NCI-H187 (cell line): ENCODE measurements at places on chromosomes 6 and 20.

DNA sequence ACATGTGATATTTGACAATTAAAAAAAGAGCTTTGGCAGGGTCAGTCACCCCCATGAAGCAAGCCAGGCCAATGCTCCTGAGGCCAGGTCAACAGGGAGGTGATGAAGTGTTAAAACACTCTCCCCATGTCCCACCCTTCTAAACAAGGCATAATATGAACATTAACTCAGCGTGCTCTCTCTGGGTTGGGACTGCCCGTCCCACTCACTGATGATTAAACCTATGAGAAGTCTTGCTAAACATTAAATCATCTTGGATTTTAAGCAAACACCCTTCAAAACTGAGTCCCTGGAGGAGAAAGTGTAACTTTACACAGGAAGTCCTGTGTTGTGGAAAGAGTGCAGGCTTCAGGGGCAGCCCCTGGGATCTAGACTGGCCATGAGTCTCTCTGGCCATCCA is 558.5 kb downstream of the CD83 start:
- DNase-seq: no peak

- DNase-seq: no peak
These were observed 280.2 kb upstream of the FOXQ1 start for GRCh38 chr6:1031720-1032119.

DNA sequence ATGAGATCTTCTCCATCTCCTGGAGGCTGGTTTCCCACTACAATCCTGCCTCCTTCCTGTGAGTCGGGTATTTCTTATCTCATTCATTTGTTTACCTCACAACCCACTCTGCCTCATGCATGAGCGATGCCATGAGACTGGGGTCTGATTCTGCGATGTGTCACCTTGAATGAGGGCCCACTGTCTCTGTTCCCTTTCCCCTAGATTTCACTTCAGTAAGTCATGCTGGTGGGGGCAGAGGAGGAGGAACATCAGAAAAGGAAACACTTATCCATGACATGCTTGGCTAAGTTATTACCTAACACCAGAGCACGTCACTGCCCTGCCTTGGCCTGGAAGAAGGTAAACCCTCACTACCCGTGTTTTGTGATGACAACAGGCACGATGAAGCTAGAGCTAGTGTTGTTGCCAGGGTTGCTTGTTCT is 337.4 kb upstream of the PRDM1 start:
- DNase-seq: no peak

DNA sequence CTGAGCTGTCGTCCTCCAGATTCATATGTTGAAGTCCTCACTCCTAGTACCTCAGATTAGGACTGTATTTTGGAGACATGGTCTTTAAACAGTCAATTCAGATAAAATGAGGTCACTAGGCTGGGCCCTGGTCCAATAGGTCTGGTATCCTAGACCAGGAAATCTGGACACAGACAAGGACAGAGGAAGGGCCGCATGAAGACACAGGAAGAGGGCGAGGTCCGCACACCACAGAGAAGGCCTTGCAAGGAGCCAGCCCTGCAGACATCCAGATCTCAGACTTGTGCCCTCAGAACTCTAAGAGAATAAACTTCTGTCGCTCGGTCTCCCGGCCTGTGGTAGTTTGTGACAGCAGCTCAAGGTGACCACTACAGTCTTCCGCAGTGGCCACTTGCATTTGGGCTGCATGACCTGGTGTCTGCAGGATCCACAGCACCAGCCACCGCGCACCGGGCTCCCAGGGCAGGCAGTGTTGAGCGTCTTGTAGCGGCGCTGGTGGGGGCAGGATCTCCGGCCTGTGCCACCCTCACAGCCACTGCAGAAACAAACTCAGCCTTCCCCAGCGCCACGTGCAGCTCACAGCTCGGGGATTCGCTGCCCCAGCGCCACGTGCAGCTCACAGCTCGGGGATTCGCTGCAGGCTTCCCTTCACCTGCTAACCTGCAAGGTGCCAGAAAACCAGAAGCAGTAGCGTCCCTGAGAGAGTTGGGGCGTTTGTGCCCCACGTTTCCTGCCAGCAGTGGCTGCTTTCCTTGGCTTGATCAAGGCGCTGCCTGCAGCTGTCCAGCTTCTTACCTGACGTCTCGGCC is 6.0 kb upstream of the RBM38 start:
- no peak for DNase-seq

DNA sequence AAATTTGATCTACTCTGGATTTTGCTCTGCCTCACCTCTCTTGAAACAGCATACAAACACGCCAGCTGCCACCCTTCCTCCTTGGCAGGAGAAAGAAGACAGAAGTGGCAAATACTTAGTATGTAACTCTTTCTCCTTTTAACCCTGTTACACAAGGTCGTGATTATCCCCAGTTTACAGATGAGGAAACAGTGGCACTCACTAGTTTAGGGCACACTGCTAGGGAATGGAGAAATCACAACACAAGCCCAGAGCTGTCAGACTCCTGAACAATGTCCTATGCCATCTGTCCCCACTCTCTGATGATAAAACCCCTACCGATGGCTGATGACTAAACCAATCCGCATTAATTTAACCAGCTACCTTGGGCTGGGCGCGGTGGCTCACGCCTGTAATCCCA is 79.7 kb downstream of the FGD2 start:
- no peak for DNase-seq

- DNase-seq: no peak
These were observed 1.7 kb downstream of the SOD2 start for GRCh38 chr6:159691133-159691962.

GRCh38 chr6:155883334-155883731 is 427.7 kb upstream of the NOX3 start:
- DNase-seq: no peak

DNA sequence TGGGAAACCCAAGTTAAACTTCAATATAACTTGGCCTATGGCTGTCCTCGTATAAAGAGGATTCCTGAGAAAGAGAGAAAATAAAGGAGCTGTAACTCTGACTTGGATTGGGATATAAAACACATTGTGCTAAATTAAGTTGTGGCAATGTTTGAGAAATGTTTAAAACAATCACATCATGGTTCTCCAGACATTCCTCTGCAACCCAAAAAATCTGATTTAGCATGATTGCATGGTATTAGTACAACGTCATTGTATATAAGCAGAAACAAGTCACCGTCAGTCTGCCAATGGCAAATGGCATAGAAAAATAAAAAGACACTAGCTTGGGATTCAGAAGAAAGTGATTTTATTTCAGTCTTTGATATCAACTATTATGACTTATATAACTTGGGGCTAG is 140.2 kb upstream of the FAM83B start:
- no peak for DNase-seq

DNA sequence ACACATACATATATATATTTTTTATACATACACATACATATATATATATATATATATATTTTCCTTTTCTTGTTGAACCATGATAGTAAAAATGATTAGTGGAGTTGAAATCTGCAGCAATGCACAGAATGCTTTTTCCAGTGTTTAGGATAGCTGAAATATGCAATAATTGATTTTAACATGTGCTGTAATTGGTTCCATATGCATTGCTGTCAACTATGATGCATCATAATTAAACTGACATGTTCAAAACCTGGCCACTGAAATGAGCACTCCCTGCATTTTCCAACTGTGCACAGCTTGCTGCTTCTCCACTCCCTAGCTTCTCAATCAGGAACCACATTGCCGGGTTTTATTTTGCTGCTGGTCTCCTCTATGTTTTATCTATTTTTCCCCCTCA is 358.3 kb downstream of the PAX1 start:
- DNase-seq: no peak

GRCh38 chr6:38452816-38453660 is 186.7 kb downstream of the BTBD9 start:
- no peak for DNase-seq

DNA sequence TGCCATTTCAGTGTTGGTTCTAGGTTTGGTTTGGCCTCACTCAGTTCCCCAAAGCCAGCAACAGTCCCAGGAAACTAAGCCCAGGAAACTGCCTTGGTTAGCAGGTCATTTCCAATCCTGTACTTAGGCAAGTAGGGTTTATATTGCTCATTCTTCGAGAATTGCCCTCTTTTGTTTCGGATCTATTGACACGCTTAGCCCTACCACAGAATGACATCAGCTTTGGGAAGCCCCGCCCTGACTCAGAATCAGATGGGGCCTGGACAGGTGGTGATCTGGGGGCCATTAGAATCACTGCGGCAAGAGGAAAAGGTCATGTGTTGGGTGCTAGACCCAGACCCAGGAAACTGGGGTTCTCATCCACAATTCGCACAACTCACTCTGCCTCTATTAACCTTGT is 578.2 kb downstream of the QKI start:
- DNase-seq: no peak

DNA sequence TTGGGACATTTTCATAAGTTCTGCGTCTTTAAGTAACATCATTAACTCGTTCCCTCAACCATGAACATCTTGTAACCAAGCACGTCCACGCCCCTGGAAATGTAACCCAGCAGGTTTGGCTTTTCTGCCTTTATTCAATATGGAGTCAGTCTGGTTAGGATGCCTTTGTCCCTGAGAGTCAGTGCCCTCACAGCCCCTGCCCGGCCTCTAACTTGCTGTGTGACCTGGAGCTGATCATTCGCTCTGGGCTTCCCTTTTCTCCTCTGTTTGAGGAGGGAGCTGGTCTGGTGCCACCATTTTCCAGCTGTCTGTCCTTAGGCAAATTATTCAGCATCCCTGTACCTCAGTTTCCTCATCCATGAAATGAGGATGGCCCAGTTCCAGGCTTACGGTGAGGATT is 26.5 kb upstream of the ANGPT4 start:
- DNase-seq: no peak

DNA sequence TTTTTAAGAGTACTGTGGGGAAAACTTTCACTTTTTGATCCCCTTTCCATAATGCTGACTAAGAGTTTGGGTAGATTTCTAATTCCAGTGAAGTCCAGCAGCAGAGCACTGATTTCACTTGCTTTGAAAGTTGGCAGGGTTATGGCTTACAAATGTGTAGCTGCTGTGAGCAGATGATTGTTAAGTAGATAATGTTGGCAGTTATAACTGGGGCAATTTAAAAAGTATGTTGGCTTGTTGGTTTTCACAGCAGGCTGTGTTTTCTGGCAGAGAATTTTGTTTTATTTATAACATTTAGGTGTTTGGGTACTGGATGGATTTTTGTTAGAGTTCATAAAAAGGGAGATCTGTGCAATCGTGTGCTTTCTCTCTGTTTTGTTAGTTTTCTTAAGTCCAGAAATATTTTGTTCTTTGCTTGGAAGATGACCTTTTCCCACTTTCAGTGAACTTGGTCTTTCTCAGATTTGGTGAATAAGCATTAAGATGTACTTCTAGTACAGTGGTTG is 31.4 kb downstream of the AFDN start:
- DNase-seq: no peak

GRCh38 chr20:36506253-36506652 is 35.1 kb upstream of the MYL9 start:
- DNase-seq: no peak

DNA sequence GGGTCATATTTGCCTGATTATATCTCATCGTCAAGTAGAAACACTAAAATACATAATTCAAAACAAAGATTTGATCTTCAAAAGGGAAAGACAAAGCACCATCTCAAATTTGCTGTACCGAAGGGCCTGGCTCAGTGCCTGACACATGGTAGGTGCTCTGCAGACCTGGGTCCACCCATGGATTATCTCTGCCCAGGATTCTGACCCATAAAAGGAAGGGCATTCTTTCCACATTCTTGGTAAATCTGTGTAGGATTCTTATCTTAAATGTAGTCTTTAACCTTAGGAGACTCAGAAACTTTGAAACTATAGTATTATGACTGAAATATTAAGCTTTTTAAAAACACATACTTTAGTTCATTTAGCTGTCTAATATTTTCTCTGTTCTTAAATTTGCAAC is 274.1 kb upstream of the FLRT3 start:
- no peak for DNase-seq

- DNase-seq: no peak
These were observed 228.5 kb downstream of the TAF4 start for GRCh38 chr20:61837200-61837599.

DNA sequence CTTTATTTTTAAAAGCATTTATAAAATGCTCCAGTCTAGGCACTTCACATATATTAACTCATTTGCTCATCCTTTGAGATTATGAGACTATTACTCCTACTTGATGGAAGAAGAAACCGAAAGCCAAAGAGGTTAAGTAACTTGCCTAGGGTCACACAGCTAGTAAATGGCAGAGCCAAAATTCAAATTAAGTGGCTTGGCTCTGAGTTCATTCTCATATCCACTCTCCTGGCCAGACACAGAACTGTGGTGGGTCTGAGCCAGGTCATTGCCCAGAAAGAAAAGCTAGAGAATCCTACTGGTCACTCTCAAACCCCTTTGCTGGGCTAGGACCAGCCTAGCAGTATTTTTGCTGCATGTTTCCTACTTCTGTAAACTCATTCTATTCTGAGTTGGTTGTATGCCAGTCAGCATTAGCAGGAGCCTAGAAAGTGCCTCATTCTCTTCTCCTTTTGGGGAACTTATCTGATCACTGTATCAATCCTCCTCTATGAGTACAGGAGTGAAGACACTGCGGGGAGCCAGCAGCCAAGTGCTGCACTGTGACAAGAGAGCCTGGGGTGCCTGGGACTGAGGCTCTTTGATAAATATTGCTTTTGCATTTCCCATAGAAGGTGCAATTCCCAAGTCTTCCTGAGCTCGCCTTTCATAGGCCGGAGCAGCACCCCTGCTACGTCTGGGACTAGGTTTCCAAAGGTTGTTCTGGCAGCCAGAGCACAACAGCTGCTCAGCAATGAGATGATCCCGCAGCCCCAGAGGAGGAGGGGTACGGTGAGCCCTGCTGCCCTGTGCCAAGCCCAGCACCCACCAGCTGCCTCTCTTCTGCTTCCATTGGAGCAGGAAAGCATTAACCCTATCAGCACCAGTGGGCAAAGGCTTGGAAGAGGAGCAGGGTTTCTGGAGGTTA is 728.3 kb downstream of the MAFB start:
- DNase-seq: no peak

GRCh38 chr20:33276303-33277113 is 6.5 kb upstream of the BPIFB1 start:
- DNase-seq: no peak

- DNase-seq: no peak
These were observed 153.1 kb downstream of the TRIM27 start for GRCh38 chr6:28770732-28771131.

DNA sequence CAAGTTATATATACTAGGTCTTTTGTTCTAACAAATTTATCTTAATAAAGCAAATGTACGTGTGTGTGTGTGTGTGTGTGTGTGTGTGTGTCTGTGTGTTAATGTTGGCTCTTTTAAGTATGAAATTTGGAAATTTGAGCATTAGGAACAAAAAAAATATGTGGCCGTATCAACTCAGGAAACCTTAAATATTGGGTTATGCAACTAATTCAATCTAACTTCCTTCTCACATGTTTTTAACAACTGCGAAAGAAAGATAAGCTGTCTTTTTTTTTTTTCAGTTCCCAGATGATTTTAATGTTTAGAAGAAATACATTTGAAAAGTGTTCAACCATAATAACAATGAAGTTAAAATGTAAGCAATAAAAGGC is 616.4 kb upstream of the ARID1B start:
- no peak for DNase-seq

DNA sequence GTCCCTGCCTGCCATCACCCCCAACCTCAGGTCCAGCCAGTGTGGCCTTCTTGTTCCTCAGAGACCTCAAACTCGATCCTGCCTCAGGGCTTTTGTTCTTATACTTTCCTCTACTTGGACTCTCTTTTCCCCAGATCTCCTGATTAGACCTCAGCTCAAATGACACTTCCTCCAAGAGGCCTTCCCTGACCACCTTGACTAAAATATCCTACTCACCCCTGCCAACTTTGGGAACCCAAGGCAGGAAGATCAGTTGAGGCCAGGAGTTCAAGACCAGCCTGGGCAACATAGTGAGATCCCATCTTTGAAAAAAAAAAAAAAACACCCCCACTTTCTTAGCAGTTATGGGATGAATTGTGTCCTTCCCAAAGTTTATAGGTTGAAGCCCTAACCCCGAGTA is 73.5 kb downstream of the CHMP4B start:
- no peak for DNase-seq

- no peak for DNase-seq
These were observed 106.5 kb downstream of the TCP11 start for GRCh38 chr6:35034411-35035191.
